ENCODE measurements at places on chromosomes 4 and X. TPM values are rescaled to one million over a fixed set of nuclear protein-coding genes. Genes with fewer than 3 reads are reported as not detected.

The MAGED2 gene
- 205 TPM for polyA plus RNA-seq

The SPANXD gene
- polyA plus RNA-seq = not detected

The GPR82 gene
- not detected for polyA plus RNA-seq

The COL25A1 gene
- 0.01 TPM for polyA plus RNA-seq

The RRH gene
- 0.08 TPM for polyA plus RNA-seq

The MAGIX gene
- polyA plus RNA-seq = 0.34 TPM

The HAND2 gene
- polyA plus RNA-seq = 0.51 TPM

The TCEAL4 gene
- 47.3 TPM for polyA plus RNA-seq

The DRD5 gene
- not detected for polyA plus RNA-seq

The UGT2B10 gene
- not detected for polyA plus RNA-seq

The NXT2 gene
- 9.6 TPM for polyA plus RNA-seq

The SCML1 gene
- polyA plus RNA-seq = 22.7 TPM

The MAD2L1 gene
- 38.4 TPM for polyA plus RNA-seq

The VCX2 gene
- not detected for polyA plus RNA-seq

The XAGE2 gene
- polyA plus RNA-seq = not detected

The CENPVL2 gene
- polyA plus RNA-seq = not detected

The PTTG2 gene
- not detected for polyA plus RNA-seq

The TCEAL7 gene
- polyA plus RNA-seq = 36.5 TPM

The SLC2A9 gene
- 3.9 TPM for polyA plus RNA-seq

The TRO gene
- 9.0 TPM for polyA plus RNA-seq

The NOX1 gene
- polyA plus RNA-seq = not detected

Measured in fibroblast of lung (primary cell).